ENCODE measurements at places on chromosomes 7 and 10.

DNA sequence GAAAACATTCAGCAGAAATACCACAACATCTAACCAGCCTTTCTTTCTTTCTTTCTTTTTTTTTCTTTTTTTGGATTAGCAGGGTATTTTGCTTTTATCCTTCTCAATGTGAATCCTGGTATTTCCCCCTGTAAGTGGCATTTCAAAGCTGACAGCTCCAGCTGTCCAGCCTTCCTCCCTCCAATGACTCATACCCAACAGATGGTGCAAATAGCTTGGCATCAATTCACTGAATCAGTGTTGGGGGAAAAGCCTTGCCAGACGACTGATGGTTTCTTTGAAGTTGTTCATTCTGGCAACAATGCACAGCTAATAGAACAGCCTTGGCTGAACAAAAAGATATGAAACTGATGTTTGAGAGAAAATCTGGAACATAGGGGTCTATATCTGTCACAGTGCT is 316.8 kb upstream of the STEAP1 start:
- no peak for DNase-seq

- DNase-seq, result no peak
Observed at GRCh38 chr7:134366481-134366880, 49.8 kb upstream of the SLC35B4 start.

- no peak for DNase-seq
Observed at GRCh38 chr7:15837306-15837950, 150.9 kb upstream of the MEOX2 start.

DNA sequence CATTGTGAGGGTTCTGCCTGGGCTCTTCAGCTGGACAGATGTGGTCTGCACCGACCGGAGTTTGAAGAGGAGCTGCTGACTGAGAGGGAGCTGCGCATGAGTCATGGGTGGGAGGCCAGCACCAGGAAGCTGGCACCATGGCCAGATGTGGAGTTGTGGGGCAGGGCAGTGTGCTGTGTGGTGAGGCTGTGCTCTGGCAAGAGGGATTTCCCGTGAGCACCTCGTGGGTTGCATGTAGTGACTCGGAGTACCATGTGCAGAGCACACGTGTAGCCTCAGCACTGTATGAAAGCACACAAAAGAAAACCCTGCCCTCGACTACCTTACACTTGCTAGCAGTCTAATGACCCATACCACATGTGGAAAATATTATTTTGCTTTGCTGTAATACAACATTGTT is 103.4 kb downstream of the WNT2 start:
- no peak for DNase-seq

Measured in activated CD8-positive, alpha-beta memory T cell treated with anti-CD3 and anti-CD28 coated beads, Interleukin-2, amount 50 U/mL, for 4 hours (primary cell).